Effector memory CD8-positive, alpha-beta T cell (primary cell): ENCODE measurements at places on chromosomes 2 and 18.

DNA sequence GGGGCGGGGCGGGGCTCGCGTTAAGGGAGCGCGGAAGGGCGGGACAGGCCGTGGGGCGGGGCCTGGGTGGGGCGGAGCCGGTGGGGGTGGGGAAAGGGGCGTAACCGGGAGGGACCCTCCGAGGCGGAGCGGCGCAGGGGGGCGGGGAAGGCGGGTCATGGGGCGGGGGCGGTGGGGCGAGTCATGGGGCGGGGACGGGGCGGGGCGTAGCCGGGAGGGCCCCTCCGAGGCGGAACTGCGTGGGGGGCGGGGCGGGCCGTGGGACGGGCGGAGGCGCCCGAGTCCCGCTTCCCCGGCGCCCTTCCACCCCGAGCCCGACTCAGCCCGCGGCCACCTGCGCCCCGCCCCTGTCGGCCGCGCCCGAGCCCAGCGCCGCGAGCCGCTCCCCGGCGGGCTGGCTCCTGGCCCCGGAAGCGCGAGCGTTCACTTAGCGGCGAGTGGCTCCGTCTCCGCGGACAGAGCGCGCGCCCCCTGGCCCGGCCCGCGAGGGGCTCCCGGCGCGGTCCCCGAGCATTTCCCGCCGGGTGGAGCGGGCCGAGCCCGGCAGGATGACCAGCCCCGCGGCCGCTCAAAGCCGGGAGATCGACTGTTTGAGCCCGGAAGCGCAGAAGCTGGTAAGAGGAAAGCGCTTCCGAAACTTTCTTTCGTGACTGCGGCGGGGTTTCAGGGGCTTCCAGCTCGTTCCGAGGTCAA lies 64.7 kb downstream of the LRRFIP1 start:
- peak; percentile 86 for DNase-seq

DNA sequence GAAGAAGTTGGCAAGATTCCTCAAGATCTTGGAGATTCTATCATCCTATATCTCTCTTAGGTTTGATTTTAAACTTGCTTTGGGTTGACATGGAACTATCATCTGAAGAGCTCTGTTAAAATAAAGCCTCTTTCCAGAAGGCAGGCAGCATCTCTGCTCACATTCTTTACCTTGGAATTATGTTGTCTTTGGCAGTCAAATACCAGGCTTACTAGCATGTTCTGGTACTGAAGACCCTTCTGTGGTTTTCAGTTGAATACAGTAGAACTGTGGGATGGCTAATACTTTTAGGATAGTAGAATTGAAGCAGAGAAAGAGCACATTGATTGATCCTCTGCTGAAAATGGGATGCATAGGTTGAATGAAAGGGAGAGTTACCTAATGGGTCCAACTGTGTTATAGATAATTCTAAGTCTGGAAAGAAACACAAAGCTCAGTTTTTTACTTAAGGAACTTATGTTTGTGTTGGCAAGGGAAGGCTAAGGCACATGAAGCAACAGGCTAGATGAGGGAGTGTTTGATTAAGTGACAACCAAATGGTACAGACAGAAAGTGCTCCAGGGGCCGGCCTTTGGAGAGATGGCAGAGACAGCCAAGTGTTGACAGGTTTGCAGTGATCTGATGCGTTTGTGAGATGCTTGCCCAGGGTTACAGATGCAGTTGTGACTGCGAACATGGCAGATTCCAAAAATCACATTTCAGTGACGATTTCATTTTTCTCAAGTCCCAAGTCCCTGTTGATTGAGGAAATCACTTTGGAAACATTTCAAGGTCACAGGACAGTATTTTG lies 397.9 kb downstream of the MEIS1 start:
- DNase-seq = no peak

DNA sequence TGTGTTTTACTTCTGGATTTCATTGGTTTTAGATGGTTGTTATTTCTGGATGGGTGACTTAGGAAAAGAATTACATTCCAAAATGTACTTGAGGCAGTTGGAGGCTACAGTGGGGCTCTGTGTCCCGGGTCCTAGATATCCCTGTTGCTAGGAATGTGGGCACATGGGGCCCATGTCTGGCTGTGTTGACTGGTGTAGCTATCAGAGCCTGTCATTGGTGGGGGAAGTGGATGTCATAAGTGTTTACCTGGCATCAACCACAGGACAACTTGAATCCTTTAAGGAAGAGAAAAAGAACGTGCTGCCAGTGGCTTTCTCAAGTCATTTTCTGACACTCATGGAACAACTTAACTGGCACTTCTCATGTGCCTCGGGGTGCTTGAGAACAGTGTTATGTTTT lies 30.4 kb downstream of the IL18R1 start:
- no peak for DNase-seq

DNA sequence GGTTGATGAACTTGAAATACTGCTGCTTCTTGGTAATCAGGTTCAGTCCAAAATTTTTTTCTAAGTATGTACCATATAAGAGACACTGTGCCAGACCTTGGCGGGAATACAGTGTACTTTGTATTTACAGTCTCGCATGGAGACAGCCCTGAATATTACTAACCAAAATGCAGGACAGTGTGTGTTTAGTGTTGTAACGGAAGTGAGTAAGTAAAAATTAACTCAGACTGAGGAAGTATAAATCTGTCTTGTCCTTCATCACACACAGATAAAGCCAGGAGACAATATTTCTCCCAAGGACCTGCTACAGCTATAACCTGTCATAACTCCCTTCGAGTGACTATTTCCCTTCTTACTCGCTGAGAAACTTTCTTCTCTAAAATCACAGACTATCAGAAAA lies 76.9 kb downstream of the ACTR3 start:
- DNase-seq = no peak

DNA sequence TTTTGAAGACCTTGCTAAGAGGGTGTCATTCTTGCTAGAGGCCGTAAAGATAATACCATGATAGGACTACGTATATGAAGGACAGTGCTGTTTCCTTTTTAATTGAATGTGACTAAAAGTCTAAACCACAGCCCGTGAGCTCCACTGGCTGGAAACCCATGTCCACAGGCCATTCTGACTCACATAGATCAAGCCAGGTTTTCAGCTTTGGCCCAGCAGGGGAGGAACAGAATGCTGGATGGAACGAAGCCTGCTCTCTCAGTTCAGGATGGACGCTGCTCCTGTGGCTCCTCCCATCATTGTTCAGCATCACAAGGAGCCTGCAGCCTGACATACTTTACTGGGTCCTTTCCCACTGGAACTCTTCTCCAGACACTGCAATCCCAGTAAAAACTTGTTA lies 47.6 kb downstream of the ALPK2 start:
- DNase-seq = no peak

GRCh38 chr2:179311101-179311500 lies 46.5 kb upstream of the SESTD1 start:
- no peak for DNase-seq

- DNase-seq = no peak
These were observed 28.7 kb downstream of the ELP2 start for GRCh38 chr18:36158266-36158867.

DNA sequence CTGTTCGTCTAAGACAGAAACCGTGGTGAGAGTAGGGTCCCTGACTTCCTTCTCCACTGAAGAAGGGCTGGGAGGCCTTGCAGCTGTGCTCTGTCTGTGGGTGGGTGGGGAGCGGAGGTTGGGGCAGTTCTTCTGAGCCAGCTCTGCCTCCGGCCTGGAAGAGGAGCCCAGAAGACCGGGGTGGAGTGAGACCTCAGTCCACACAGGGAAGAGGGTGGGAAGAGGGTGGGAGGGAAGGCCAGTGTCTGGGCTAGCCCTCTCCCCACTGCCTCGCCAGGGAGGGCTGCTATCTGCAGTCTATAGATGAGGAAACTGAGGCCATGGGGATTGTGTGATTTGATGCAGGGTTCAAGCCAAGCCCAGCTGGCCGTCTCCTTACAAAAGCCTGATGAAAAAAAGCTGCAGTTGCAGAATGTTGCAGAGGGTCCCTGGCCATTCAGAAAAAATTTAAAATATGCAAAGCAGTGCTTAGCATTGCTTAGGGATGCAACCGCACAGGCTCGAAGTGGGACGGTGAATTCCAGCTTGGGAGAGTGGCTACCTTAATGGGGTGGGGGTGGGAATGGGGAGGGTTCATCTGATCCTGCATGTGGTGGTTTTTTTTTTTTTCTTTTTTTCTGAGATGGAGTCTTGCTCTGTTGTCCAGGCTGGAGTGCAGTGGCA lies 181.6 kb upstream of the HS6ST1 start:
- DNase-seq = no peak

DNA sequence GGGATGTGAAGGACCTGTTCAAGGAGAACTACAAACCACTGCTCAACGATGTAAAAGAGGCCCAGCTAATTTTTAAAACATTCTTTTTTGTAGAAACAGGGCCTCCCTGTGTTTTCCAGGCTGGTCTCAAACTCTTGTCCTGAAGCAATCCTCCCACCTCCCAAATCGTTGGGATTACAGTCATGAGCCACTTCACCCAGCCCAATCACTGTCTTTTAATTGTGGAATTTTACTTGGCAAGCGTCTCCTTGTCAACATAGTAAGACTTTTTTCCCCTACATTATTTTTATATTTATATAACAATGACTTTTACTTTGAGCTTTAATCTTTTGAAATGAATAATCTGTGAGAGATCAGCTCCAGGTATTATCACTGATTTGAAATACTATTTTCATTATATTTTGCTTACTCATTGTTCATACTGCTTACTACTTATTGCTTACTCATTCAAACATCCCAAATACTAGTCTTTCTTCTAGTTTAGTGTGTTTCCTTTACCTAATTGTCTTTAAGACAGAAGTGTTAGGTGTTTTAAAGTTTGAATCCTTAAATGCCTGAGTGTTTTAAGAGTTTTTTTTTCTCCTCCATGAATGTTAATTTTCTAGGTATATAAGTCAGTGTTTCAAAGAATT lies 48.9 kb downstream of the PTPN4 start:
- no peak for DNase-seq

GRCh38 chr2:236571145-236571544 lies 1.5 kb downstream of the ACKR3 start:
- no peak for DNase-seq

DNA sequence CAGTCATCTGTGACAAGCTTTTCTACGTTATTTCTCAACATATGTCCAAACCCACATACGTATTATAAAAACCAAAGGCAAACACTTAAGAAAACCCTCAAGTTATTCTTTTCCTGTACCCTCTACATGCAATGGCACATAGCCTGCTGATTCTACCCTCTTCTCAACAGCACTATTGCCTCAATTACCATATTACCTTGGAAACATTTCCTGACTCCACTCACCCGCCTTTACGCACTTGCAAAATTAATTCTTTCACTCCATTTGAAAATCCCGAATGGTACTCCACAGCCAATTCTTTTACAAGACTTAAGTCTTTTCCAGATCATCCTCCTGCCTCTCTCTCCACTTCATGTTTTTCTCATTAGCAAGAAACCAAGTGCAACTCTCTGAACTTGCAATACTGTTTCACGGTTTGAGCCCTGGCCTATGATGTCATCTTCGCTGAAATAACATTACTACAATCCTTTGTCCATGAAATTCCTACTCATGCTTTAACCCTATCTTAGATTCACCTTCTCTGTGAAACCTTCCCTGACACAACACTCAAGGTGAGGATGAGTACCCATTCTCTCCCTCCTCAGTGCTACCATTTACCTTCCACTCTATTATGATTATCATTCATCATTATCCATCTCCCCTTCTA lies 29.0 kb downstream of the SESTD1 start:
- DNase-seq = no peak

- DNase-seq = no peak
These were observed 6.5 kb upstream of the MLPH start for GRCh38 chr2:237480556-237480955.

DNA sequence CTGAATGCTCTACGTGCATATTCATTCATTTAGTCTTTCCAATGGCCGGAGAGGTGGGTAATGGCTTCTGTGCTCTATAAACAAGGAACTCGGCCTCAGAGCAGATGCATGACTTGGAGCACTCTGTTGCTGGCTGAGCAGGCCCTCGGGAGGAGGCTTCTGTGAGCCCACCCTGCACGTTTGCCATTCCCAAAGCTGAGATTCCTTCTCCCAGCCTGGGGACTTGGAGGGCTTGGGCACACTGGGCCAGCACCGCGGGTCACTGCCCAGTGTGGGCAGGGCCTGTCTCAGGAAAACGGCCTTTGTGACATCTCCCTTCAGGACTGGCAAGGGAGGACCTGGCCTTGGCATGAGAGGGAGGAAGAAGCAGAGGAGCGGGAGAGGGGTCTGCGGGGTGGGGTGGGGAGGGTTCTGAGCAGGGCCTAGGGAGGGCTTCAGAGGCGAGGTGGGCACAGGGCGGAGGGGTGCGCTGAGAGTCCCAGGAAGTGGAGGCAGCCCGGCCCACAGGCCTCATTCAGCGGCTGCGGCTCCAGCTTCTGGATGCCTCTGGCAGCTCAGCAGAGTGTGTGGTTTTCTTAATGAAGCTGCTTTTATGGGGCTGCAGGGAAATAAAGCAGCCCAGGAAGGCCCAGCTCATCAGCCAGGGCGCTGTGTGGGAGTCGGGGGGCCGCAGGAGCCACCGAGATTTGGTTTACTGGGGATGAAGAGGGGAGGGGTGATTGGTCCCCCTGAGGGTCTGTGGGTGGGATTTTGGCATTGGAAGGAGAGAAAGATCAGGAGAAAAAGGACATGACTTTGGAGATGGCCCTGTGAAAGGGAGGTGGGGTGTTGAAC lies 51.7 kb upstream of the OTOF start:
- no peak for DNase-seq

DNA sequence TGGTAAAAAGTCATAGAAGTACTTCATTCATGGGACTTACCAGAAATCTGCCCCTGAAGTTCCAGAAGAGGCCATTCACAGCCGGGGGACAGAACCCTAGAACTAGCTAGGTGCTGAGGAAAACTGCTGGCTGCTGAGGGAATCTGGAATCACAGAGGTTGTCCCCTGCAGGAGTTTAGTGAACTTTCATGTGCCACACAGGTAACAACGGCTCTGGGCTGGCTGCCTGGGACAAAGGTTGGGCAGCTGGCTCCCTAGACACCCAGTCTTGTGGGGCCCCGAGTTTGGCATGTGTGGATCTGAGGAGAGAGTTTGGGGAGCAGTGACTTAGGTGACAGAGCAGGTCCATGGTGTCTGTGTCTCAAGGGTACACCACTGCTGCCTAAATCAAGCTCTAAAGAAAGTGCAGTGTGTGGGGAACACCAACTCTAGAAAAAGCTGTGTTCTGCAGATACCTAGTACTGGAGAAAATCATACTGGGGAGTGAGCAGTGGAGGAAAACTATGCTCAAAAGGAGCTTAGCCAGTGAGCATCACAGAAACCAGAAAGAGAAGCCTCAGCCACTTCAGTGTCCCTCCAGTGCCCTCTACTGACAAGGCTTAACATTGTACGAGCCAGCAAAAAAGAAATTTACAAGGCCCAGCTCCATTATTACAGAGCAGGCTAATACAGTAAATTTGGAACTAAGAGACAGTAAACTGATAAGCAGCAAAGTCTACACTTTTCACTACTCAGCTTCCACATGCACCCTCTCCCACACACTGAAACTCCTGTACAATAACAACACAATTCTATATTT lies 15.2 kb downstream of the GALNT3 start:
- no peak for DNase-seq

DNA sequence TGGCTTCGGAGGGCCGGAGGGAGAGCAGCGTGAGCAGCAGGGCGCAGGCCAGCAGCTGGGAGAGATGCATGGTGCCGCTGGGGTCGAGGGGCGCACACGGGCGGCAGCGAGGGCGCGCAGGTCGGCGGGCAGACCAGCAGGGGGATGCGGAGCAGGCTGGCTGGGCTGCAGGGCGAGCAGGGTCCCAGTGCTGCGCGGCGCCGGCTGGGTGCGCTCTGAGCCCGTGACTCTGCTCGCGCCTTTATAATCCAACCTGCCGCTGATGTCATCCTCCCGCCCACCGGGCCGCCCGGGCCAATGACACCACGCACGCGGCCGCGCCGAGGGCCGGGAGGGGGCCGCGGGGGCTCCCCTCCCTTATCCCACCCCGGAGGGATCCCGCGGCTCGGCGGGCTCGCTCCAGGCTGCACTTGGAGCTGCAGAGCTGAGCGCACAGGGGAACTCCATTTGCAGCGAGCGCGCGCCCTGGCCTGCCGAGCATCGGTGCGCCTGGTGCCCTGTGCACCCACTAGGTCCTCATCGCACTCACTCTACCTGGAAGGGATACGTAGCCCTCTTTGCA lies at the start of gene NPPC:
Gene NPPC, minus strand, starts transcription at position 217 of the 562 bp plus-strand sequence. Its CDS starts 147 bp downstream, at position 70.
- no peak for DNase-seq
